Right atrium auricular region (tissue), 2 donors: ENCODE measurements at places on chromosomes 16 and 17.

- no peak for DNase-seq
Measured at GRCh38 chr17:83198366-83199341, 119.2 kb downstream of the METRNL start.

GRCh38 chr17:63442549-63443035 is 3.5 kb downstream of the CYB561 start:
- no peak for DNase-seq

DNA sequence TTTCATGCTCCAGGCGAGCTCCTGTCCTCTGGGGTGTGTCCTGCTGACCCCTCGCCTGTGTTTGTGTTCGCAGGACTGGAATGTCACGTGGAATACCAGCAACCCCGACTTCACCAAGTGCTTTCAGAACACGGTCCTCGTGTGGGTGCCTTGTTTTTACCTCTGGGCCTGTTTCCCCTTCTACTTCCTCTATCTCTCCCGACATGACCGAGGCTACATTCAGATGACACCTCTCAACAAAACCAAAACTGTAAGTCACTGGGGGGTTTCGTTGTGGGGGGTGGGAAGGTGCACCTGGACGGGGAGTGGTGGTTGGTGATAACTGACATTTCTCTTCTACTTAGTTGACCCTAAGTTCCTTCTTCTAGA is 58.3 kb downstream of the ABCC1 start:
- no peak for DNase-seq

DNA sequence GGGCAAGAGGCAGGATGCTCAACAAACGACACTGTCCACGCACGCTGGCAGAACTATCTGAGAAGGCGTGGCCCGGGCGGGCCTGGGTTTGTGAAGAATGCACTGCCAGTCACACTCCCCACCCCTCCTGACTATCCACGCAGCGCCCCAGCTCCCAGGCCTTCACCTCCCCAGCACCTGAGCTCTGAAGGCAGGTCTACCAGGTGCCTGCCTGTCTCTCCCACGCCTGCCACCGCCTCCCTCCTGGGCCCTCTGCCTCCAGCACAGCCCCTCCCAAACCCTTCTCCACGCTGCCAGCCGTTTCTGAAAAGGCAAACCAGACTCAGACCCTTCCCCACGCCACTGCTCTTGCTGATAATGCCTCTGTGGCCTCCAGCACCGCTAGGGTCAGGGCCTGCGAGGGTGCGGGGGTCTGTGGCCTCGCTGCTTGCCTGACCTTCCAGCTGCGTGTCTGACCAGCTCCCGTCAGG is 11.6 kb downstream of the MYBBP1A start:
- DNase-seq, result no peak

DNA sequence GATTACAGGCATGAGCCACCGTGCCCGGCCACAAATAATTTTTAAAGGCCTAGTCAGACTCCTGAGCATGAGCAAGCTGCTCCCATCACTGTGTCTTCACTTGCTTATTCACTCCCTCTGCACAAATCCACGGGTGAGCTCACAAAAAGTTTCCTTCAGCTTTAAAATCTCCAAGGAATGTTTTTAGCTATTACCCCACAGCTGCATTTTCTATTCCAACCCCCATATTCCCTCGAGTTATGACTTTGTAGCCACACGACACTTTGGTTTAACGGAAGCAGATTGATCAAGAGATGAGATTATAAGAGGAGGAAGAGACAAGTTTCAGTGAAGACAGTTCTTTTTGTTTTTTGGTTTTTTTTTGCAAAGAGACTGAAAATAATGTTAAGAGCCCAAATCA is 49.1 kb upstream of the SLC25A19 start:
- DNase-seq, result no peak

DNA sequence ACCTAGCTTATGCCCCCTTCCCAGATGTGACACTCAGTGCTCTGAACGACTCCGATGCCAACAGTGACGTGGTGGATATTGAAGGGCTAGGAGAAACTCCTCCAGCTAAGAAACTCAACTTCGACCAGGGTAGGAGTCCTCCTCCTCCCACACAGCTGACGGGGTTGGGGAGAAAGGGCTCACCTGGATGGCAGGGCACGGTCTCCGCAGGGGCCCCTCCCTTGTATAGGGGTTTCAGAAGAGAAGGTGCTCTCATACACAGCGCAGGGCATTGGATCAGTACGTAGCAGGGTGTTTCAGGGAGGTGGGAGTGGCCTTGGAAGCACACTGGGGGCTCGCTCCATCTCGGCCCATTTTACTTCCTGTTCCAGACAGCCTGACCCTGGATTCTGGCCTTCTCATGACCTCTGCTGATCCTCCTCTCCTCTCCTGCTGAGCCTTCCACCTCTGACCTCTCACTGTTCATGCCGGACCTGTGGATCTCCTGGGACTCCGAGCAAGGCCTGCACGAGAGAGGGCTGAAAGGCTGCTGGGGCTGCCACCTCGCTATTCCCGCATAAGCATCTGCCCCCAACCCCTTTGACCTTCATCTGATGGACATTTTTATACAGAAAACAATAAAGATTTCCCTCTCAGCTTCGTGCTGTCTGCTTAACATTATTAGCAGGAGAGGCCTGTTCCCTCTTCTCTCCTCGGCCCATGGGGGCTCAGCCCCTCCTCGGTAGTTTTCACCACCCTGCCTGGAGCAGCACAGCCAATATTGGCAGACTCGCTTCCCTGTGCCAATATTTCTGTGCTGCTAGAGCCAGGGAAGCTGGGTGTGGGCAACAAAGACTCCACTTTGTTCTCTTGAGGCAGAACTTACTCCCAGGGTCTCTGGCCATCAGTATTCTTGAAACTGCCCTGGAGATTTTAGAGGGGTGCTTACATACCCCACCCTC is 4.7 kb downstream of the RNASEK start:
- no peak for DNase-seq

DNA sequence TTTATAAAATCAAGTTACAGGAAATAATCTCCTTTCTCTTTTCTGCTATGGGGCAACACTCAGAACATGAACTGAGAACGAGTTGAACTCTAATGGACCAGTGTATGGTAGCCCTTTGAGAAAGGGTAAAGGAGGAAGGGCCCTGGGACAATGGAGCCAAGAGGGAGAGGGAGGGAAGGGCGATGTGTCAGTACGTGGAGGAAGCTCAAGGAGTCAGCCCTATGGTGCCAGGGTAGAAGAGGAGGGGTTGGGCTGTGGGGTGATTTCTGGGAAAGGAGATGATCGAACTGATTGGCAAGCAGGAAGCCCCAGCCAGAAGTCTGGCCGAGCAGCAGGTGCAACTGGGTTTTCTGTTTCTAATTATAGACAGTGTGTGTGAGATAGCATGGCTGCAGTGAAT is 4.3 kb upstream of the WIPI1 start:
- DNase-seq, result no peak

DNA sequence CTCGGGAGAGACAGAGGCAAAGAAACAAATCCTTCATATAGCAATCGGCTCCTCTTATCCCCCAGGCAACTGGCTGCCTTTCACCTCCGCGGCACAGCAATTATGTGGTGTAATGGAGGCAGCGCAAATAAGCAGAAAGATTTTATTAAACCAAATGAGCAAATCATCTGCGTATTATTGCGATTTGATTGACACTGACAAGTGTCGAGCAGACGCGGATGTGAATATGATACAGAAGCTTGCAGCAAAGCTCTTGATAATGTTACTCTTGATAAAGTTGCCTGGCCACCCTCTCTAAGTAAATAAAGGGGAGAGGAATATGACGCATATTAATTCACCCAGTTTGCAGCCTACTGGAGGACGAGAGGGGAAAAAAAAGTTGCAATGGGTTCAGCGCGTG is 26.5 kb upstream of the AKTIP start:
- DNase-seq, result no peak

DNA sequence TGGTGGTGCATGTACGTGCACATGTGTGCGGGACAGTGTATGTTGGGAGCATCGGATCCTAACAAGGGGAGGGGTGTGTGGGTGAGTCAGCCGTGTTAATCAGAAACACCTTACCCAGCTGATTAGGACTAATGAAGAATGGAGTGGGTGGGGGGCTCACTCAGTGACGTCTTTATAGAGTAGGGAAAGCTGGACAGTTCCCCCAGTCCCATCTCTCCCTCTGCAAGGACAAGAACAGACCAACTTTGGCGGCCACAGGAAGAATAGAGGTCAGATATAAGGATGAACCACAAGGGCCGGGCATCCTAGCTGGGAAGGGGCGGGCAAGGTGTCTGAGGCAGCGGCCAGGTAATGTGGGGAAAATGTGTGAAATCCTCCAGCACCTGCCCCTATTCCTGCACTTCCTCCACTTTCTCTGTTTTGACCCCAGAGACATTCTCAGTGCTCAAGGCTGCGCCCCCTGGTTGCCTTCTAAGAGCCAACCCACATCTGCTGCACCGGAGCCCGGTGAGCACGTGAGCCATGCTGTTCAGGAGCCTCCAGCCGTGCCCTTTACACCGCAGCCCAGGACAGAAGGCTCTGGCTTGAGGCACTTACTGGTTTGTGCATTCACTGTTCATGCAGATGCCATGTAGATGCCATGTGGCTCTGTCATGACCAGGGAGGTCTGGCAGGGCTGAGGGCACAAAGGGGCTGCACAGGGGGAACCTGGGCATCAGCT is 18.9 kb upstream of the TBX21 start:
- no peak for DNase-seq

GRCh38 chr17:41393826-41394225 is 3.6 kb downstream of the KRT31 start:
- no peak for DNase-seq
